Esophagus muscularis mucosa (tissue), 4 donors: ENCODE measurements at places on chromosomes 11 and 22. TPM values are rescaled to one million over a fixed set of nuclear protein-coding genes. Genes with fewer than 3 reads are reported as not detected.

DNA sequence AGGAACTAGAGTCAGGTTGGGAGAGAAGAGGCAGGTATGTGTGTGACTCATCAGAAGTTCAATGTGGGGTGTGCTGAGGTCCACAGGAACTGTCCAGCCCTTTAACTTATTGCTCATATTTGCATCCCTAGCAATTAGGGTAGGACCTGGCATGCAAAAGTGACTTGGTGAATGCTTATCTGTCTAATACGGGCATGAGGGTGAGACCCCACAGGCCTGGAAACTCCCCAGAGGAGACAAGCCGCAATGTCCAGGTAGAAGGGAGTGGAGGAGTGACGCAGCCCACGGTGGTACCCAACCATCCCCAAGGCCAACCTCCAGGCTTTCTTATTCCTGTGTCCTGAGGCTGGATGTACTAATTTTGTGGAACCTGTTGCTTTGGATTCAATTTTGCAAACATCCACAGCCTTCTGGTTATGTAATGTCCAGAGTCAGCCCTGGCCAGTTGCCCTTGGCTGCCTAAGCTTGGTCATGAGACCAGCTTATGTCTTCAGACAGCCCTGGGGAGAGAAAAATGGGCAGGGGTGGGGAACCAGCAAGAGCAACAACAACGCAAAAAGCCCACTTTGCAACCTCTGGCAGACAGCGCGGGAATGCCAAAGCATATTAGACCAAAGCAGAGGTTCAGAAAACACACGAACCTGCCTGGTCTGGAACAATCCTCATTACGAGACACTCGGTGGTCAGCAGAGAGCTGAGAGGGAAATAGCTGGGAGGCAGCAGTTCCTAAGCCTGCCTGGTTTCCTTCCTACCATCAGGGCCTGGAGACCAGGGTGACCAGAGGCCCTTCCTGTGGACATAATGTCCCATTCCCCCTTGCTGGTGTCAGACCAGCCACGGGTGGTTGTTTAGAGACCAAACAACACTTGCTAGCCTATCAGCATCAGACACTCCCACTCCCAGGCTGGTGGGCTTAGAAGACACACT lies 49.3 kb downstream of the TIMP3 start:
- DNase-seq = peak; percentile 94

- DNase-seq = no peak
Measured at GRCh38 chr22:30574095-30574981, at the start of gene GAL3ST1. Gene GAL3ST1 (minus strand): TSS chr22:30574665. CDS start chr22:30557392, 17,273 bp downstream.

DNA sequence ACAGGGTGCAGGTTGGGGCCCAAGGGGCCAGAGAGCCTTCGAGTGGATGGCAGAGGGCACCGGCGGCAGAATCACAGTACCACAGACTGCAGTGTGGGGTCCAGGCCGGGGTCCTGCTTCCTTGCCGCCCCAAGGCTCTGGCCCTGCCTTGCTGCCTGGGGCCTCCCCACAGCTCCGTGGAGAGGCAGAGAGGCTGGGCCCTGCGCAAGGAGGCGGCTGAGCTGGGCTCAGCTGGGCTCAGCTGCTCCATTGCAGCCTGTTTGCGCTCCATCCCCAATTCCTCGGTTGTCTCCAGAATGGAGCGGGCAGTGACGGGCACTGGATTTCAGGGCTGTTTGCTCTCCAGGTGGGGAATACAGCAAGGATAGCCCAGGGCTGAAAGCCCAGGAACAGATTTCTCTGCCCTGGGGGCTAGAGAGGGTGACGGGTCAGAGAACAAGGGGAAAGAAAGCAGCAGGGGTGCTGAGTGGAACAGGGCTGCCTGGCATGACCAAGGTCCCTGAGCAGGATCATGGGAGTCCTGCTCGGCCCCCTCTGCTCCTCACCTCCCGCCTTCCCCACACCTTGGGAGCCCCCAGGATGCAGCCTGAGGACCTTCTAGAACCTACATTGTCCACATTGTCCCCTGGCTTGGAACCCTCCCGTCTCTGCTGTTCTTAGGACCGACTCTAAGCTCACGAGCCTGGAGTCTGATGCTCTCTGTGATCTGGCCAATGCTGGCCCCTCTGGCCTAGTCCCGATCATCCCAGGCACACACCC lies 18.9 kb downstream of the MRGPRG start:
- DNase-seq = no peak

LRRC75B gene
- 22.1 TPM for total RNA-seq

DNA sequence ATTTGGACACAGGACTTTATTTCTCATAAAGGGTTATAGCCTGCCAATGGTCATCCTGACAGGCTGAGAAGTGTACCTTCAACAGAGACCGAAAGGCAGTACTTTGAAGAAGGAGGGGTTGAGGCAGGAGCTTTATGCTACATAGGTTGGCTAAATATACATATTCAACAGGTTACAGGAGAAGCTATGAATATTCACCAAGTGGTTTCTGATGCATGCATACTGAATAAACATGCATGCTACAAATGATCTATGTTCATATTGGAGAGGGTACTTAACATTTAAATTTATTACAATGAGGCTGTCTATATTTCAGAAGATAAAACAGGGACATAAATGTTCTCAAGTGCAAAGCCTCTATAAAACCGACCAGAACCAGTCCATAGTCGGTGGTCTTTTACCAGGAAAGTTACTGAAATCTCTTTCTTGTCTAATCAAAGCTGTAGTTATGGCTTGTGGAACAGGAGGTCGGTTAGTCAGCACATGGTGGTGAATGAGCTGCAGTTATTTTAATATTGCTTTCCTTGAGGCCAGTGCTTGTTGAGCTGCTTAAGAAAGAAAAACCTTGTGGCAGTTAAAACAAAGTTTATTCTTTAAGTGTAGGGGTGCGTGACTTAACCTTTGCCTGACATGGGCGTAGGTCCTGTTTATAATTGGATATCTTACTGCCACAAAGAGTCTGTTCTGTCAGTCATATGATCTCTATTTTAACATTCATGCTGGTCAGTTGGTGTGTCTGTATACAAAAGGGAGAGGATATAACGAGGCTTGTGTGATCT lies 19.5 kb downstream of the CNTF start:
- no peak for DNase-seq

DNA sequence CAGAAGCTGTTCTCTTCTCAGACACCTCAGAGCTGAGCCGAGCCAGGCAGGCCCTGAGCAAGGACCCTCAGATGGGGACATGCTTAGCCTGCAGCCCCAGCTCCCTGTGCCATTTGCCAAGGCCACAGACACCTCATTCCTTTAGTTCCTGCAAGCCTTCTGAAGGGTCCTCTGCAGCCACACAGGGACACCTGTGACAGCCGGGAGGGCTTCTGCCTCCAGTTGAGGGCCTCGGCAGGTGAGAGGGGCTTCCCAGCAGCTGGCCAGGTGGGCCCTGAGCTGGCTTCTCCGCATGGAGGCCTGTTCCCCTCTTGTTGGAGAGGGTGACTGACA lies 18.2 kb downstream of the INCENP start:
- no peak for DNase-seq

NNMT gene
- 203 TPM for total RNA-seq

GRCh38 chr22:27283714-27284113 lies 517.8 kb downstream of the MN1 start:
- no peak for DNase-seq
